ENCODE measurements at places on chromosomes 16 and 17.

DNA sequence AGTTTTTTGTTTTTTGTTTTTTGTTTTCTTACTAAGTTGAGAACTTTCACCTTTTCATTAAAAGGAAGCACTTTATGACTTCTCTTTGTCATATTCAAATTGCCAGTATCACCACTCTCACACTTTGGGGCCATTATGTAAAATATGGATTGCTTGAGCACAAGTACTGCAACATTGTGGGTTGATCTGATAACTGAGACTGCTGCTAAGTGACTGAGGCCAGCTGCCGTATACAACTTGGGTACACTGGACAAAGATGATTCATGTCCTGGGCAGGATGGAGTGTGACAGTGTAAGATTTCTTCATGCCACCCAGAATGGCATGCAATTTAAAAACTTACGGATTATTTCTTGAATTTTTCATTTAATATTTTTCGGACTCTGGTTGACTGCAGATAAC is 7.8 kb downstream of the TTC19 start:
- DNase-seq: no peak

GRCh38 chr16:58836427-58836826 is 102.3 kb upstream of the GOT2 start:
- DNase-seq: no peak

GRCh38 chr17:13541032-13541480 is 60.7 kb downstream of the HS3ST3A1 start:
- DNase-seq: no peak

DNA sequence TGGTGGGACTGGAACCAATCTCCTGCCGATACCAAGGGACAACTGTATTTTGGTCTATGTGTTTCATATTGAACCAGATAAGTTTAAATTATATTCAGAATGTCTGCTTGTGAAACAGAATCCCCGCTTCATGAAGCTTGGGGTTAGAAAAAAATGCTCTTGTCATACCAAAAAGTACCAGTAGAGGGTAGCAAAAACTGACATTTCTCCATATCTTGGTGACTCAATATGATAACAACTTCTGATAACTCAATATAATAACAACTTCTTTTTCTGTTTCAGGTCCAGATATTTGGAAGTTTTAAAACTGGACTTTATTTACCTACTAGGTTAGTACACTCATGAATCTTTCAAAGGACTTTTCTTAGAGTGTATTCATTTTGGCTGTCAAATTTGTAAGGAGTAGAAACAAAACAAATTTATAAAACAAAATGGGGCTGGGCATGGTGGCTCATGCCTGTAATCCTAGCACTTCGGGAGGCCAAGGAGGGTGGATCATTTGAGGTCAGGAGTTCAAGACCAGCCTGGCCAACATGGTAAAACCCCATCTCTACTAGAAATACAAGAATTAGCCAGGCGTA is 52.3 kb upstream of the ADCY7 start:
- DNase-seq: no peak

DNA sequence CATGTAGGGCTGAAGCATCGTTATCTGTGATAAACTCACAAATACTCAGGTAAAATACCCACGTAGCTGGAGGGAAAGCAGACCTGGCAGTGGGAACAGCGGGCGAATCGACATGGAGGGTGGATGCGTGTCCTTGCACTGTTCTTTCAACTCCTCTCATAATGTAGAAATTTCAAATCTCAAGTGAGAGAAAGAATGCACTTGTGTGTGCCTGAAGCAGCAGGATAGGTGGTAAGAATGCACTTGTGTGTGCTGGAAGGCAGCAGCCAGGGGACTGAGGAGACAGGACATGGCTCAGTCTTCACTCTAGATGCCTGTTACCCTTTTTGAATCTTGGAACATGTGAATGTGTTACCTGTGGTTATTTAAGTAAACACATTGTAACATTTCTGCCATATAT is 10.4 kb downstream of the IFT140 start:
- no peak for DNase-seq

GRCh38 chr17:81651692-81652091 is 4.7 kb downstream of the PDE6G start:
- DNase-seq: no peak

- DNase-seq: no peak
These were observed 22.6 kb downstream of the TPSD1 start for GRCh38 chr16:1278477-1278876.

GRCh38 chr17:31568539-31568938 is 177.1 kb downstream of the RAB11FIP4 start:
- DNase-seq: no peak

DNA sequence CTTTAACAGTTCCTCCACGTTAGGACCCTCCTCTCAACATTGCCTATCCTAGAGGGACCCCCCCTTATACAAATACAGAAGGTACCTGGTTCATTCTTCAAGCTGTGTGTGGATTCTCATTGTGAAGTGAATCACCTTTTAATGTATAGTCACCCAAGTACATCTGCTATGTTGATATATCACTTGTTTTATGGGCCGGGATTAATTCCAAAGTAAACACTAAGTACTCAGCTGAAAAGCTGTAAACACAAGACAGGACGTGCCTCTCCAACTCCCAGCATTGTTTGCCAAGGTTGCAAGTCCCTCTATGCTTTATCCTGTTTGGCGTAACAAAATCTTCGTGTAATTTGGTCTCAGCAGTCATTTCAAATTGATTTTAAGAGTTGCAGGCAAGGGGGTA is 123.6 kb downstream of the RBFOX1 start:
- DNase-seq: no peak

Data from activated CD4-positive, alpha-beta T cell treated with anti-CD3 and anti-CD28 coated beads for 24 hours (primary cell).